ENCODE measurements at places on chromosomes 3 and 15.

DNA sequence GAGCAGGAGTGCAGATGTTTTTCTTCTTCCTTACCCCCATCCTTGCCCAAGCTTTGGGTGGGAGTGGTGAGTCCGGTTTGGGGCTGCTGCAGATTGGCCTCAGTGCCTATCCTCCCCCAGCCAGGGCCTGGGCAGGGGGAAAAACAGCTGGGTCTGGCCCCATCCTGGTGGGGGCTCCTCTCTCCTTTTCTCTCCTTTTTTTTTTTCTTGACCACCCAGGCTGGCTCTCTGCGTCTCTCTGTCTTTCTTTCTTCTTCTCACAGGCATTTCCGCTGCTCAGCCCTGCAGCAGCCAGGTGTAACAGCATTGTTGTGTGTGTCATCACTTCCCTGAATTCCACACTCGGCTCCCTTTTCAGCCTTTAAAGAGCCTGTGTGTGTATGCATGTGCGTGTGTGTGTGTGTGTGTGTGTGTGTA is 2.0 kb downstream of the FOXL2NB start:
- DNase-seq = no peak

- no peak for DNase-seq
These were observed 15.0 kb upstream of the MINDY4B start for GRCh38 chr3:150920236-150920635.

GRCh38 chr3:23809294-23809693 is 3.5 kb downstream of the UBE2E1 start:
- no peak for DNase-seq

GRCh38 chr3:102259663-102260062 is 175.2 kb upstream of the ZPLD1 start:
- DNase-seq = no peak

GRCh38 chr15:87082581-87082980 is 1002.9 kb downstream of the AGBL1 start:
- DNase-seq = no peak

- no peak for DNase-seq
These were observed 344.2 kb upstream of the ROPN1 start for GRCh38 chr3:124336067-124336656.

DNA sequence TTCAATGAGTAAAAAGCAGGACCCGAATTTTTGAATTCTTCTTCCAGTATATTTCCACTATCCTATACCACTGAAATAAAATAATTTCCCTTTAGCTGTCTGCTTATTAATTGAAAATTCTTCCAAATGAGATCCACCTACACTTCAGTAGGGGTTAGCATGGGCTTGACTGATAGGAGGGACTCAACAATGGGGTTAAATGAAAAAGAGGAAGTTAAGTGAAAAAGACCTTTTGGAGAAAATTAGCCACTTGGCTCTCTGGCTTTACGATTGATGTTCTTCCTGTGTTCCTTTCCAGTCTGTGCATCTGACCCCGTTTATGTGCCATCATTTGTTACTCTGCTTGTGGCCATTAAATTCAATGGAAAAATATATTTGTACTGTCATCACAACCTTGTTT is 54.0 kb upstream of the GCNT3 start:
- no peak for DNase-seq

GRCh38 chr3:5298453-5298852 is 110.9 kb downstream of the EDEM1 start:
- DNase-seq = no peak

DNA sequence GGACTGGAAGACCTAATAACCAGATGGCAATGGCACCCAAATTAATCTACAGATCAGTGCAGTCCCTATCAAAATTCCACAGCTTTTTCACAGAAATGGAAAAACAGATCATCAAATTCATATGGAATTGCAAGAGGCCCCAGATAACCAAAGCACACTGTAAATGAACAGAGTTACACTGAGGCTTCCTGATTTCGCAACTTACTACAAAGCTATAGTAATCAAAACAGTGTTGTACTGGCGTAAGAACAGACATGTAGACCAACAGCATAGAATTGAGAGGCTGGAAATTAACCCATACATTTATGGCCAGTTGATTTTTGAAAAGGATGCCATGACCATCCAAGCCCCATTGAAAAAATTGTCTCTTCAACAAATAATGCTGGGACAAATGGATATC is 16.2 kb downstream of the XPC start:
- DNase-seq = no peak

DNA sequence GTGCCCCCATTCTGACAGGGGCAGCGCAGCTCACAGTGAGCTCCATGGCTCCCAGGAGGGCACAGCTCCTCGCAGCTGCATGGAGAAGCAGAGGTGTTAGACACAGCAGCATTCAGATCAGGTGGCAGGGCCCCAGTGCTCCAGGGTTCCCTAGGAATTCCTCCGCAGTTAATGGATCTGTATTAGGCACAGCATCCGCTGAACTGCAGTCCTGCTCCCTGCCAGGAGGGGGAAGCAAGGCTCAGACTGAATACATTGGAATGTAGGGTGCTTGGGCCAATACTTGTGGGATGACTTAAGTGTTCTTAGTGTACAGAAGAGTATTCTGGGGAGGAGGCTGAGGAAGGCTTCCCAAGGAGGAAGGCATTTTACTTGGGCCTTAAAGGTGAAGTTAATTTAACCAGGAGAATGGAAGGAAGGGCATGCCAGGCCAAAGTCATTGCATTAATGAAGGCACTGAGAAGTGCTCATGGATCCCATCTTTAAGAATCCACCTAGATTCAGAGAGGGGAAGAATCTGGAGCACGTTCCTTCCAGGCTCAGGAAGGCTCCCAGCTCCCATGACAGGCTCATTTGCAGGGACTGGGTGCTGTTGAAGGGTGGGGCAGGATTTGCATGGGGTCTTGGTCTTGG is 111.6 kb downstream of the RAB11A start:
- DNase-seq = peak; percentile 69

- no peak for DNase-seq
These were observed 115.2 kb upstream of the TMCO5A start for GRCh38 chr15:37819191-37819590.

DNA sequence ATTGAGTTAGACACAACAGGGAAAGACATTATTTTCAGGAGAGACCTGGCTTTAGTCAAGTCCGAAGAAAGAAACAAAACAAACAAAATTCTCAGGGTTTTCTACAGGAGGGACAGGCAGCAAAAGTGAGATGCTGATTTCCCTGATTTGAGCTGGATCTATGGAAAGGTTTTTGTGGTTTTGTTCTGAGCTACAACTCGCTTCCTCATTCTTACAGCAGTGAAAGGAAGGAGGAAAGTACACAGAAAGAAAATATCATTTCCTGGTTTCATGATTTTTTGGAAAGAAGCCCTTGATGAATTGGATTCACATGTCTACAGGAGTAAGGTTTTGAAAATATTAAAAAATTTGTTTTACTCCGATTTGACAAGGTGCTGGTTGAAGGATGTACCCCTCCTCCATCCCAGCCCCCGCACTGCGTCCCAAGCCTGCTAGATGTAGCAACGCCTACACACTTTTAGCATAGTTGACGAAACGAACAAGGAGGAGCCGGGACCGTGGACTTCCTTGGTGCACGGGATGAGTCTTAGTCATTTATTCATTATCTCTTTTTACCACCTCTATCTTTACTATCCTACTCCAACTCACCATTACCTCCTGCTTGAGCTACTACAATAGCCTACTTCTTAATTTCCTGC is 10.8 kb downstream of the PRICKLE2 start:
- no peak for DNase-seq

DNA sequence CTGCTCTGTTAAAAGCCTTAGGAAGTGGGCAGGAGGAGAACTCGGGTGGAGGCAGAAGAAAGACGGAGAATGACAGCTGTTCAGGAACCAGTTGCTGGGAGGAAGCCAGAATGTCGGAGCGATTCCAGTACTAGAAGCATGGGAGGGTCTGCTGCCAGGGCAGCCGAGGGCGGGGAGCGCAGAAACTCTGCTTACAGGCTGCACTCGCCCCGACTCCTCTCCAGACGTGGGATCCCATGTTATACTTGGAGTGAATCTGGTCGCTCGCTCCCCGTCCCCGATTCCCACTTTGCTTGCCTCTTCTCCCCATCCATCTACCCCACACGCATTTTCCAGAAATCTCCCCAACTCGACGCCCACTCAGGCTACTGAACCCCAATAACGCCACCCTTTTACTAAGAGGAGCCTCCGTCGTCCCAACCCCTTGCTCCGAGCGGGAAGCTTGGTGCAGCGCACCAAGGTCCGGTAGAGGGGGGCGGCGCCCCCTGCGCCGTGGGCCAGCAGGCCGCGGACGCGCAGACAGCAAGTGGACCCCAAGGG is 665 bp downstream of the GATM start:
- DNase-seq = no peak

DNA sequence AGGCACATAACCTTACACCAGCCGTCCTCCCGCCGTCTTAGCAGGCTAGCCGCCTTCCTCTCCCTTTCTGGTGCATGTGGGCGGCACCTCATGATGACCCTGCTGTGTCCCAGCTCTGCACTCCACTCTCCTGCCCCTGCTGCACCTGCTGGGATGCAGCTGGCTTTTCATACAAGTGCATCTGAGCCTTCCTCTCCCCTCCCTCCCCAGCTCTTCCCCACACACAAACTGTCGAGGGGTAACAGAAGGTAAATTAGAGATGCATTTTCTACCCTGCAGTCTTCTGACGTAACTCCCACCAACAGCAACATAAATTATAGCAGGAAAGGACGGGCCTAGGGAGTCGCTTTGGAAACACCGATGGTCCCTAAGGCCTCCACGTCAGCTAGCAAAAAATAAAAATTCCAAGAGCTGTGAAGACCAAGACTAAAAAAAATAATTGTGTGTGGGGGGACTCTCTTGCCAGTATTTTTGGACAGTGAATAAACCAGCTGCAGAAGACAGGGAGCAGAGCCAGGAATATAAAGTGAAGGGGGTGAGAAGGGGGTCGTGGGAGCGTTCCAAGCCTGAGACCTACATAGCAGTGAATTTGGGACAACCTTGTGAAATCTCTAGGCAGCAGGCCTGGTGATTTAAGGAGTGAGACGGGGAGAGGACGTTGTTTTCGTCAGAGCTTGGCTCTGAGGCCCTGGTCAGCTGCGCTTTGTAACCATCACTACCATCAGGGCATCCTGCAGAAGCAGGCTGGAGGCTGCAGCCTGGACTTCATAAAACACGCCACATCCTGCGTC is 216.2 kb downstream of the ADAMTS17 start:
- no peak for DNase-seq

- DNase-seq = no peak
These were observed 18.4 kb upstream of the EMC3 start for GRCh38 chr3:10004960-10005564.

DNA sequence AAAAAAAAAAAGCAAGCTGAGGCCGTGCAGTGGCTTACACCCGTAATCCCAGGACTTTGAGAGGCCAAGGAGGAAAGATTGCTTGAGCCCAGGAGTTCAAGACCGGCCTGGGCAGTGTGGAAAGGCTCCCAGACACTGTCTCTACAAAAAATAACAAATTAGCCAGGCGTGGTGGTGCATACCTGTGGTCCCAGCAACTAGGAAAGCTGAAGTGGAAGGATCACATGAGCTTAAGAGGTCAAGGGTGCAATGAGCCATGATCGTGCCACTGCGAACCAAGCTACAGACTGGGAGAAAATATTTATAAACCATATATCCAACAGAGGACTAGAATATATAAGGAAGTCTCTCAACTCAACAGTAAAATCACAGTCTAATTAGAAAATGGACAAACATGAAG is 10.0 kb downstream of the KLHDC8B start:
- no peak for DNase-seq

GRCh38 chr15:92614791-92615785 is 40.5 kb downstream of the FAM174B start:
- no peak for DNase-seq

- no peak for DNase-seq
These were observed 555 bp downstream of the TM2D3 start for GRCh38 chr15:101651554-101652097.

DNA sequence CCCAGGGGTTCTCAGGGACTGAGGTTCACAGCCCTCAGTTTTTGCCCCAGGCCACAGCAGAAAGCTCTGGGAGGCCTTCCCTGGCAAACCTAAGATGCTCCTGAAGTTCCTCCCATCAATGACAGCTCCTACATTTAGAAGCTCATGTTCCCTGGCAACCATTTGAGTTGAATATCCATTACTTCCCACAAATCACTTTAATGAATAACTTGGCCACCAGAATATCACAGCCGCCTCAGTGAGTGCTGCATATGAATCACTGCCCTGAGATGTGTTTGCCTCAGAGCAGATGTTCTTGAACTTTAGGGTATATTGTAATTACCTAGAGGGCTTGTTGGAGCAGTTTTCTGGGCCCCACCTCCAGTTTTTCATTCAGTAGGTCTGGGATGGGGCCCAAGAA is 27.4 kb downstream of the SLCO2A1 start:
- no peak for DNase-seq

DNA sequence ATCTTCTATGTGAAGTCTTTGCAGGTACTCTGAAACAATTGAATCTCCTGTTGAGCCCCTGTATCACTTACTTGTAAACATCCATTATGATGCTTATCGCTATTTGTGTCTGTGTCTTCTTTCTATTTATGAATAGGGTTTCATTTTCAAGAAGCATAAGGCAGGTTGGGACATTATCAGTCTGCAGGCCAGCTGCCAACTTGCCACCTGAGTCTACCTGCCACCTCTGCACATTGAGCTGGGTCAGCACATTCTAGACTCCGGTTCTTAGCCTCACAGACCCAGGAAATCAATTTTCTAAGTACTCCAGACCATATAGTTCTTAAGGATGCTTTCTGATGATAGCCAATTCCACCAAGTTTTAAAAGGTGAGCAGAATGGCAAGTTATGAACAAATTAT is 105.7 kb upstream of the MCTP2 start:
- no peak for DNase-seq

DNA sequence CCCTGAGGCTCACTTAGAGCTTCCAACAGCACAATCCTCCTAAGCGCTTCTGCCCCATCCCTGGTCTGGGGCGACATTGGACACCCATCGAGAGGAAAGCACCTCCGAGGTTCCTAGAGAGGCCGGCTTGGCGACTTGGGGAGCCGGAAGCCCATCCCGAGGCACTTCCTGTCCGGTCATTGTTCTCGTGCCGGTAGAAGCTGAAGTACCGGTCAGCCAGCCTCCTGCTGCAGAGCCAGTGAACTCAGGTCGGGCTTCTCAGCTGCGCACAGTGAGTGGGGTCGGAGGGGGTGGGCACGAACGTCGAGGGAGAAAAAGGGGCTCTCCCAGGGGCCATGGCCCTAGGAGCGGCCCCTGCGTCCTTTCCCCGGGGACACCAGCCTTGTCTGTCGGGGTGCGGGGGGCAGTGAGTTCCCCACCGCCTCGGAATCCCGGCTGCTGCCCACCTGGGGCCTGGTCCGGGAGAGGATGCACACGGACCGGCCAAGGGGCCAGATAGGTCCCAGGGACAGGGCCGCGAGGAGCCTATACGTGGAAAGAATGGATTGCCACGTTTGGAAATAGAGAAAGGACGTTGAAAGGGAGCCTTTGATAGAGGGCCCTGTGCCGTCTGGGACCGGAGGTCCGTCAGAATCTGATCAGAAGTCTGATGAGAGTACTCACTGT is at the start of gene ZNF35:
Gene ZNF35 (plus strand): TSS at position 169 of the 666 bp plus-strand sequence. CDS start 2,336 bp downstream, outside the sequence.
- peak; percentile 85 for DNase-seq

Measured in 8988T (cell line).